ENCODE measurements at places on chromosomes 4 and X. TPM values are rescaled to one million over a fixed set of nuclear protein-coding genes. Genes with fewer than 3 reads are reported as not detected.

GRCh38 chr4:100431416-100431815, 86.4 kb downstream of the EMCN start:
- no peak for DNase-seq

DNA sequence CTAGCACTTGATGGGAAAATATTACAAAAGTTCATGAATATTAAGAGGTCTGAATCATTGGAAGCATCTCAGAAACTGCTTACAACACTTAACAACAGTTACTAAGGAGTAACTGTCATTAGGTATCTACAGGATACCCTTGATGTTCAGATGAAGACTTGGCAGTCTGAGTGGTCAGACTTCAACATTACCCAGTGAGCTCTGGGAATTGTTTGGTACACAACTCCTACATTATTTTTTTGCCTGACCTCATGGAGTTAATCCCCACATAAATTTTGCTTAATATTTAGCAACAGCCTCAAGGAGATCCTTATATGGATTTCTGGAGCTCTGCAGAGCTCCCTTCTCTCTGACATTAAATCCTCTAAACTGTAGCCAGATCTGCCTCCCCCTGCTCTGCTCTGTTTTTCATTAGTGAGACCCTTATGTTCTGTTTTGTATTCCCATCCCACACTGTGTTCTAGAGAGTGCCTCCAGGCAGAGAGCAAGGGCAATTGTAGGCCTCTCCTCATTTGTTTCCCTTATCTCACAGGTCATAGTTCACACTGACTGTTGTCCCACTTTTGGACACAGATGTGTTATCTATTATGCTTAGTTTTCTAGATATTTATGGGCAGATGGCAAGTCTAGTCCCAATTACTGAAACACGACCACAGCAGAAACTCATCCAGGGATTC, 368.8 kb downstream of the GASK1B start:
- no peak for DNase-seq

DNA sequence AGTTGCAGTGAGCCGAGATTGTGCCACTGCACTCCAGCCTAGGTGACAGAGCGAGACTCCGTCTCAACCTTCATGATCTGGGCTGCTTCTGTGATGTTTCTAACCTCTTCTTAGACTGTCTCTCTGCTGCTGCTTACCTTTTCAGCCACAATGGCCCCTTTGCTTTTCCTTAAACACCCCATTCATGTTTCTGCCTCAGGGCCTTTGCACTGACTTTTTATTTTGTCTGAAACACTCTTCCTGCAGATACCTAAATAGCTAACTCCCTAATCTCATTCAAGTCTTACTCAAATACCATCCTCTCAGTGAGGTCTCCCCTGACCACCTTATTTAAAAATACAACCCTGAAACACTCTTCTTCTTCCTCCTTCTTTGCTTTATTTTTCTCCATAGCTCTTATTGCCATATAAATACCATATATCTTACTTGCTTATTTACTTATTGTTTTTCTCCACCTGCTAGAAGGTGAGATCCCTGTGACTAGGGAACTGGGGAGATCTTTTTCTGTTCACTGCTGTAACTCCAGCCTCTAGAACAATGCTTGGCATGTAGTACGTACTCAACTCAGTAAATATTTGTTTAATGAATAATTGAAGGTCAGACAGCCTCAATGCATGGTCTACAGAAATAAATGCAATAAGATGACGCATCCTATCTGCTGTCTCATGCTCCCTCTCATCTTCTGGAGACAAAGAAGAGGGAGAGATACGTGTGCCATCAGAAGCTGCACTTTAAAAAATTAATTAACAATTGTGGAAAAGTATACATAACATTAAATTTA, 43.8 kb upstream of the SETD7 start:
- DNase-seq: peak; percentile 37

DNA sequence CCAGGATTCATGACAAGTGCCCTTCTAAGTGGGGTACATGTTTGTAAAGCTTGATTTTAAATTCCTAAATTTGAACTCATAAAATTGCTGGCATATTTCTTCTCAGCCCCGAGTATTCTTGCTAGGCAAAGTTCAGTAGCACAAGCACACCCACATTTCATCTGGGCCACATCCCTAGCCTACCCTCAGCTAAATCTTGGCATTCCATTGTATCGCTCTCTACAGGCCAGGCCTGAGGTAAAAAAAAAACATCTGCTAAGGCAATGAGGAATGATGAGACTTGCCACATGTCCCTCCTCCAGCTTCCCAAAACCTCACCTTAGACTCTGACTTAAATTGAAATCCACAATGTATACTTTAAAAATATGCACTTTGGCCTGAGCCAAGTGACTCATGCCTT, 51.4 kb upstream of the VCX3B start:
- DNase-seq: no peak

DNA sequence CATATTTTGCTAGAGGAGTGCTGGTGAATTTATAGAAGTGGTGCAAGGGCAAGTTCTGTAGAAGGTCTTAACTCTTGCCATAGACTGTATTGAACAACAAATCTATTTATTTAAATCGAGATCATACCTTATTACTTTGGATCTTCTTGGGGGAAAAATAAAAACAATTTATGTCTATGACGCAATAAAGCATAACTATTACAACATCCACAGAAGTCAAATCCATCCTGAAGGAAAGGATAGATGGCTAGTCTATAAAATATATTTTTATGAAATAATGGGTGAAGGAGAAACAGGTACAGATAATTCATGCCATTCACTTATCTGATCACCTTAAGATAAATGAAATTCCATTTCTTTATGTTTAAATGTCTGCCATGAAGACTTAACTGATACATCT, 1168.8 kb upstream of the AGA start:
- DNase-seq: no peak

- no peak for DNase-seq
These were observed 892.8 kb upstream of the DIAPH2 start for GRCh38 chrX:95791876-95792275.

GRCh38 chr4:13349096-13349495, 135.0 kb downstream of the RAB28 start:
- DNase-seq: peak; percentile 63

DNA sequence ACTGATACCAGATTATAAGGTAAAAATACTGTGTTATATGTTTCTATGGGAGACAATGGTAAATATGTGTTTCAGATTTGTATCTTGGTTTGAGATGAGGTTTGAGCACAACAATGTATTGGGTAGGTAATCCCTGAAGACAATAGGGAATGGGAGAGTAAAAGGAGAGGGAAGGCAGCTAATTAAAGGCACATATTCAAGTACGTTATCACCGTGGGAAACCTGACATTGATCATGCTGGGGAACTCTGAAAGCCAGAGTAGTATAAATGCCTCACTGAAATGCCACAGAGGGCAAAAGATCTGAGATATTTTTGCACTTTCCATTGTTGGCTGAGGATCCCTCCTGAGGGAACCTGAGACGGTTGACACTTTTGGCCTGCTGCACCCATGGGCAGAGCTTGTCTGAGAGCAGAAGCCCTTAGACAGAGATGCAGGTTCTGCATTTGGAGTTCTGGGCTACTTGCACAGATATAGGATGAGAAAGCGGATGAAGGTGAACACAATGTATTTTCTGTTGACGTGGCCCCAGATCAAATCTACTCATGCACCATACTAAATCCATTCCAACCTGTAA, 506.7 kb downstream of the PCDH18 start:
- no peak for DNase-seq

DNA sequence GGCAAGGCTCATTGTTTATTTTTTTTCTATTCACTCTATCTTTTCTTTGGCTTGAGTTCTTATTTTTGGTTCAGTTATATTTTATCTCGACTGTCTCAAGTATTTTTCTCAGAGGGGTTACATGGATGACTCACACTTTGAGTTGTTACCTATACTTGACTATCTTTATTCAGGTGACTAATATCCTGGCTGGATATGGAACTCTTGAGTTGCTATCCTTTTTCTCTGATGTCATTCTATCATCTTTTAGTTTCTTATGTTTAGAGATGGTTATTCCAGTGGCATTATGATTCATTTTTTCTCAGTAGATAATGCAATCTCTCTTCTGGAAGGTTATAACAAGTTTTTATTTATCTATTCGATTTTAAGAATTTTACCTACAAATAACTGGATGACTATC, 117.9 kb downstream of the COX18 start:
- DNase-seq: peak; percentile 34

DNA sequence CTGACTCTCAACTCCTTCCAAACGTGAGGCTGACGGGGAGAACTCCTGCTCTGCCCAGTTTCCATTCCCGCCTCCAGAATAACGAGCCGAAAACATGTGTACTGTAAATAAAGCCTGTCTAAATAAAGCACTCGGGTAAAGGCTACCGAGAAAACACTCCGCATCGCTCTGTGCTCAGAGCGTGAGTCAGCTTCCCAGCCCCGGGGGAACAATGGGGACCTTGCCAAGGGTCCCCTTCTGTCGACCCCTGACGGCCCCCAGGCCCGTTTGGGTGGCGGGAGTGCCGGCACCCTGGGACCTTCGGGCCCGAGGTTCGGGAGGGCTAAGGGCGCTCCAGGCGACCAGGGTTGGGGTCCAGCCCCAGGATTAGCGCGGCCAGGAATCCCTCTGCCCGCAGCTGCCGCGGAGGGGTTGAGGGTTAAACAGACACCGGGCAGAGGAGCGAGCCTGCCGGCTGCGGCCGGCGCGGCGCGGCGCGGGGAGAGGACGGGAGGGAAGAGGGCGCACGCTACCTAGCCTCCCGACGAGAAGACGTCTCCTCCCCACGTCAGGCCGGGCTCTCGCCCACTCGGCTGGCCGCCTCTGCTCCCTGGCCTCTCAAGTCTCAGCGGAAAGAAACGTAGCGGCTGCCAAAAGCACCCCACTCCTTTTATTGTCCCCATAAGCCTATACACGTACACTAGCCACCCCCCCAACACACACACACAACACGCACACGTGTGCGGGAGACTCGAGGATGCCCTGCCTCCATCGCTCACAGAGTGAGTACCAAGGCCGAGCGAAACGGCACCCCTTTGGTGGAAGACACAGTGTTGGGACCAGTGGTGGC, 85.5 kb downstream of the BCOR start:
- DNase-seq: peak; percentile 31

- DNase-seq: no peak
These were observed 26.0 kb downstream of the LRP2BP start for GRCh38 chr4:185369731-185370130.

DNA sequence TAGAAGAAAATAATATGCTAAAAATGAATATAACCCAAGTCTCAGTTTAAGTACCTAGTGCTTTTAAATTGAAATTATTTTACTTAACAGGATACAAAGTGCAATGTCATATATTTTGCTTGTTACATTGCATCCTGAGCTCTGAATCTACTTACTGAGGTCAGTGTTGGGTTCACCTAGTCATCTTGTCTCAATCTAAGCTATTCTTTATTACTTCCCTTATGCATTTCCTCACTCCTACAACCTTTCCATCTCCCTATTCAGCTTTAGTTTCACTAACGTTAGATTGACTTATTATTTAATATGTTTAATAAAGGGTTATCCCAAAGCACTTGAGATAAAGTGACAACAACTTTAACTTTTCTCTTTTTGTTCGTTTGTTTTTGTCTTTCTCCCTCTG, 483.7 kb downstream of the FSTL5 start:
- no peak for DNase-seq

DNA sequence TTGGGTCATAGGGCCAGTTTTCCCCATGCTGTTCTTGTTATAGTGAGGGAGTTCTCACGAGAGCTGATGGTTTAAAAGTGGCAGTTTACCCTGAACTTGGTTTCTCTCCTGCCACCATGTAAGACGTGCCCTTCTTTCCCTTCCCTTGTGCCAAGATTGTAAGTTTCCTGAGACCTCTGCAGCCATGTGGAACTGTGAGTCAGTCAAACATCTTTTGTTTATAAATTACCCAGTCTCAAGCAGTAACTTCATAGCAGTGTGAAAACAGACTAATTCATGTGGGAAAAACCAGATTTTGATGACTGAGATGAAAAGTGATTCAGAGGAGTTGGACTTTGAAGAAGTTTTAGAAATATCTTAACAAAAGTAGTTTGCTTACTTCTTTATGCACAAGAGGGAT, 101.4 kb downstream of the ARHGAP10 start:
- DNase-seq: peak; percentile 20

DNA sequence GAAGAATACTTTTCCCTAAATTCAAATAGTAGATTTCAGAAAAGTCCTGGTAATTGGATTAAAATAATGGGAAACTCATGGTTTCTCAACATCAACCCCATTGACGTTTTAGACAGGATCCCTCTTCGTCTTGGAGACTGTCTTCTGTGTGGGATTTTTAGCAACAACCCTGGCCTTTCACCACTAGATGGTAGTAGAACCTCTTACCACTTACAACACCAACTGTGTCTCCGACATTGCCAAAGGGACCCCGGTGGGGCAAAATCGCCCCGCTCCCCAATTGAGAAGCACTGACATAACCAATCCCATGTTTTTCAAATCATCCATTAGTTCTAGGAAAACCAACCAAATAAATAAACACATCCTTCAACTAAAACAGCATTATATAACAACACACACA, 16.9 kb upstream of the ANOS1 start:
- DNase-seq: peak; percentile 10

DNA sequence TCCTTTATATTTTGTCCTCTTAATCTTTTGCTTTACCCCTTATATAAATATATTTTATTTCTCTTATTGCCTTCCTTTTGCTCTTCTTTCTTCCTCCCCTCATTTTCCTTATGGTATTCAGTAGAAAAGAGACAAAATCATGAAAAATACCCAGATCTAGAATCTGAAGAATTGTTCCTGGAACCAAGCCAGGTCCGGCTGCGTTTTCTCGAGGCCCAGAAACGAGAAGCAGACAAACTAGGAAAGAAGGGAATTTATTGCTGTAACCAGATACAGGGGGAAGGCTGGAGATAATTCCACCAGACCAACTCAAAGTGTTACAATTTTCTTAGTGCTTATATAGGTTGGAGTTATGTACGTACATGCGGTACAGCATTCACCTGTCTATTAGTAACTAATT, 328.7 kb downstream of the GABRG1 start:
- no peak for DNase-seq

GRCh38 chr4:189048119-189048518, 892.6 kb upstream of the FRG1 start:
- no peak for DNase-seq

DNA sequence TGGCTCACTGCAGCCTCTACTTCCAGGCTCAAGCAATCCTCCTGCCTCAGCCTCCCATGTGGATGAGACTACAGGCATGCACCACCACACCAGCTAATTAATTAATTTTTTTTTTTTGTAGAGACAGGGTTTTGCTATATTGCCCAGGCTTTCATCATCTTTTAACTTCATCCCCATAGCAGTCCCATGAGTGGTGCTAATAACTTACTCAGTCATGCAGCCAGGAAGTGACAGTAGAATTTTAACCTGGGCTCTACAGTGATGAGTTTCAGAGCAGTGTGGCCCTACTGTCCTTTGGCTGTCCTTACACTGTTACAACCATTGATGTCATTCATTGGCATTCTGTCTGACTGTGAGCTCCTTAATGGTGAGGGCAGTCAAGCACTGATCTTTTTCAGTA, 3.9 kb upstream of the OCIAD2 start:
- DNase-seq: peak; percentile 23

GRCh38 chrX:106612393-106612763, 600 bp downstream of the RADX start:
- DNase-seq: no peak

The SRPK3 gene
- not detected for total RNA-seq

The POLN gene
- 3.7 TPM for total RNA-seq

The LONRF3 gene
- total RNA-seq: not detected

The RHOH gene
- total RNA-seq: not detected

The SNCA gene
- total RNA-seq: not detected

The ARHGAP36 gene
- total RNA-seq: not detected

The AFAP1 gene
- total RNA-seq: 83.9 TPM

The PAGE4 gene
- total RNA-seq: not detected

The NIPAL1 gene
- total RNA-seq: 0.90 TPM

The NMU gene
- not detected for total RNA-seq

The SYTL5 gene
- total RNA-seq: 0.08 TPM

The PHOX2B gene
- total RNA-seq: not detected

The FGF16 gene
- 1.8 TPM for total RNA-seq

The PAGE5 gene
- total RNA-seq: not detected

The IRS4 gene
- total RNA-seq: not detected
